ENCODE measurements at places on chromosomes 1 and 21. TPM values are rescaled to one million over a fixed set of nuclear protein-coding genes. Genes with fewer than 3 reads are reported as not detected.

DNA sequence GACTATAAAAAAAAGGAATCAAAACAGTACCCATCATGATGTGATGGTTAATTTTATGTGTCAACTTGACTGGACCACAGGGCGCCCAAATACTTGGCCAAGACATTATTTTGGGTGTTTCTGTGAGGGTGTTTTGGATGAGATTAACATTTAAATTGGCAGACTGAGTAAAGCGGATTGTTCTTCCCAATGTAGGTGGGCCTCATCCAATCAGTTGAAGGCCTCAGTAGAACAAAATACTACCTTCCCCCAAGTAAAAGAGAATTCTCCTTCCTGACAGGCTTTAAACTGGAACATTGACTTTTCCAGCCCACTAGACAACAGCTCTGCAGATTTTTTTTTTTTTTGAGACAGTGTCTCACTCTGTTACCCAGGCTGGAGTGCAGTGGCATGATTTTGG is 10.7 kb downstream of the RAB29 start:
- H3K27ac ChIP-seq = no peak overlapping the region
- H3K4me3 ChIP-seq = no peak overlapping the region
- H3K27me3 ChIP-seq = no peaks in the 10 kb centered on the region
- no peaks in the 10 kb centered on the region for H3K36me3 ChIP-seq

- no peaks in the 10 kb centered on the region for H3K4me1 ChIP-seq
- no peak overlapping the region for H3K27ac ChIP-seq
- no peaks in the 10 kb centered on the region for H3K36me3 ChIP-seq
- H3K4me3 ChIP-seq = no peak overlapping the region
- H3K27me3 ChIP-seq = no peaks in the 10 kb centered on the region
- no peak for DNase-seq
Observed at GRCh38 chr1:219427403-219427802, 185.5 kb downstream of the ZC3H11B start.

The OPTC gene
- total RNA-seq = not detected

- no peak for DNase-seq
- H3K36me3 ChIP-seq = no peaks in the 10 kb centered on the region
- H3K4me3 ChIP-seq = no peak overlapping the region
- H3K27me3 ChIP-seq = no peaks in the 10 kb centered on the region
Observed at GRCh38 chr1:222068937-222069336, 327.0 kb upstream of the DUSP10 start.

DNA sequence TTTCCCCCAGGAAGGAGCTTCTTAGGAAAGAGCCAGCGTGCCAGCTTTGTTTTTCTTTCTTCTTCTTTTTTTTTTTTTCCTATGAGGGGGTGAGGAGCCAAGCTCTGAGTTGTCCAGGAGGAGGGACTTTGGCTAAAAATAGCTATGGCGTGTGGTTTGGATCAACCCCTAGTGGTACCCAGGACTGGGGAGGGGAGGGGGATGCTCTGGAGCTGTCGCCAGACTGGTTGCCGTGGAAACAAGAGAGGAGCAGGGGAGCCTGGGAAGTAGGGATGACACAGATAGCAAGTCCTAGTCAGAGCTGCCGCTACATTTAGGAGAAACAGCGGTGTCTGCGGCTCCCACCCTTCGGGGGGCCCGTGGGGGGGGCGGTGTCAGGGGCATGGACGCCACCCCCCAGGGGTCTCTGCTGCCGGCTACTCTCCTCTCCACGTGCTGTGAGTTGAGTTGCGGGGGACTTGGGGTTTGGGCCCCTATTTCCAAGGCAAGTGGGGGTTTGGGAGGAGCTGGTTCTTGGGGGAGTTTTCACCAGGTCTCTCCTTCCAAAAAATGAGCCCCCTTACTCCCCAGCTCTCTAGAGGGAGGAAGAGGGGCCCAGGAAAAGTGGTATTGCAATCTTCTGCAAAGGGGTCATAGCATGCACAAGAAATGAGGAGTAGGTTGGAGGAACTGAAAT is at the start of gene KCNJ9:
Gene KCNJ9, plus strand, starts transcription at position 278 of the 676 bp plus-strand sequence. CDS start 2,493 bp downstream, outside the sequence.
- no peaks in the 10 kb centered on the region for H3K27me3 ChIP-seq
- no peak for DNase-seq
- no peak within 1 kb of the TSS for H3K27ac ChIP-seq
- peaks cover 8% of the 10 kb centered on the region for H3K4me1 ChIP-seq
- 0 out of 2 replicates have a peak, but pooled peaks cover 3% of the 10 kb centered on the region for H3K36me3 ChIP-seq

- H3K4me1 ChIP-seq = no peaks in the 10 kb centered on the region
- no peak for DNase-seq
- no peak overlapping the region for H3K4me3 ChIP-seq
- H3K27me3 ChIP-seq = no peaks in the 10 kb centered on the region
- no peak overlapping the region for H3K27ac ChIP-seq
Observed at GRCh38 chr1:247407180-247407616, 8.8 kb upstream of the NLRP3 start.

GRCh38 chr1:160284220-160284781 is 632 bp downstream of the PEX19 start:
- H3K36me3 ChIP-seq = peaks cover 20% of the 10 kb centered on the region
- H3K4me1 ChIP-seq = peaks cover 11% of the 10 kb centered on the region
- DNase-seq = peak; percentile 56
- no peaks in the 10 kb centered on the region for H3K27me3 ChIP-seq
- peak overlapping the region; percentile 82 for H3K4me3 ChIP-seq

DNA sequence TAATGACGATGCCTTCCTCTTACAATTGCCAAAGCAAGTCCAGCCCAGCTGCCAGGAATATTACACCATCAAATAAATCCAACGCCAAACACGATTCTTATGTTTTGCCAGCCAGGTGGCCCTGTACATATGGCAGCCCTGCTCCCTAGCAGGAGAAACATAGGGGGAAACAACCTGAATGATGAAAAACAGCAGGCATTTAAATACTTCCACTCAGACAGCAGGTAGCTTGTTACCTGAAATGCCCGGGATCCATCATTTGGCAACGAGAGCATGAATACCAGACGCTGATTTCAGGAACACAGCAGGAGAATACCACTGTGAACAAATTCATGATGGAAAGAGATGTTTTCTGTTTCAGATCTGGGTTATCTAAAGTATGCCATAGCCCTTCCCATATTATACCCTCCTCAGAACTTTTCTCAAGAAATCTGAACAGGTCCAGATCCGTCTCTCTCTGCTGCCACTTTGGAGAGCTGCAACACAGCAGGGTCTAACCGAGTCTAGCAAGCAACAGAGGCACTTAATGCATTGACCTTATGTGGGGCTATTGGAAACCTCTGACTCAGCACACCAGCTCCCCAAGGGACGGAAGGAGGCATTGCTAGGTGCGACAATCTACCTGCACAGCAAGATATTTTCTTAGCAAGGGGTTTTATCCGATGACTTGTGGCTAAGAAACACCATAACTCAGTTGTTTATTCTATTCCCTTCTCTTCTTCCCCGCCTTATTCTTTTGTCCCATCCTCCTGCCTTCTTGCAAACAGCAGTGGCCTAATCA is 166.3 kb downstream of the BARHL2 start:
- H3K27me3 ChIP-seq = no peaks in the 10 kb centered on the region
- H3K4me1 ChIP-seq = no peaks in the 10 kb centered on the region
- no peaks in the 10 kb centered on the region for H3K36me3 ChIP-seq
- no peak overlapping the region for H3K27ac ChIP-seq
- H3K4me3 ChIP-seq = no peak overlapping the region
- DNase-seq = no peak

DNA sequence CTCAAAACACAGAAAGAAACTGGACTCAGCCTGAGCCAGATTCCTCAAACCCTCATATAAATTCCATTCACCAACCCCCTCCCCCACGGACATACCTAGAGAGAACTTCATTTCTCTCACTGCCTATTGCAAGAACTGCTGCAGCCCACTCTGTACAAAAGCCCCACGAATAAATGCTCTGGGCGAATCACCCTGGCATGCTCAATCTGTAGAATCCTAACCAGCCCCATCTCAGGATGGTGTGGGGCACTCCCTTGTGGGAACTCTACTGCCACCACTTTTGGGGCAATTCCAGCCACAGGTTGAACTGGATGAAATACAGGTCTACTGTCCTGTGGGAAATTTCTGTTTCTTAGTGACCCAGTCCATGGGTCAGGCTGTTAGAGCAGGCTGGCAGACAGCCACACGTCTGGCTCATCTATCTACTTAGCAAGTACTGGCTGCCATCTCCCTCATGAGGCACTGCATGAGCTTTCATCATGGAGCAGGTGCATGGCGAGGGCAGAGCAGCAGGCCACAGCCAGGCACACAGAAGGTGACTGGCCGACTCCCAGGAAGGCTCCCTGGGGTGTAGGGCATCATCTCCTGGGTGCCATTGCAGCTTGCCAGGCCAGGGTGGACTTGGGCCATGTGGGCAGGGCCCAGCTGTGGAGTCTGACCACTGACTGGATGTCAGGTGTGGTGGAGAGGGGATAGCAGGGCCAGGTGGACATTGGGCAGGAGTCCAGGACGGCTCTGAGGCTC is 1.6 kb upstream of the C1orf35 start:
- H3K4me3 ChIP-seq = peak overlapping the region; percentile 74
- H3K27me3 ChIP-seq = no peaks in the 10 kb centered on the region
- peaks cover 42% of the 10 kb centered on the region for H3K4me1 ChIP-seq
- 0 out of 2 replicates have a peak, but pooled peaks cover 9% of the 10 kb centered on the region for H3K36me3 ChIP-seq
- H3K27ac ChIP-seq = no peak overlapping the region

- no peak overlapping the region for H3K4me3 ChIP-seq
- H3K27ac ChIP-seq = no peak overlapping the region
- peaks cover 7% of the 10 kb centered on the region for H3K4me1 ChIP-seq
- H3K27me3 ChIP-seq = no peaks in the 10 kb centered on the region
- DNase-seq = no peak
Observed at GRCh38 chr1:99784809-99785255, 18.4 kb upstream of the FRRS1 start.

DNA sequence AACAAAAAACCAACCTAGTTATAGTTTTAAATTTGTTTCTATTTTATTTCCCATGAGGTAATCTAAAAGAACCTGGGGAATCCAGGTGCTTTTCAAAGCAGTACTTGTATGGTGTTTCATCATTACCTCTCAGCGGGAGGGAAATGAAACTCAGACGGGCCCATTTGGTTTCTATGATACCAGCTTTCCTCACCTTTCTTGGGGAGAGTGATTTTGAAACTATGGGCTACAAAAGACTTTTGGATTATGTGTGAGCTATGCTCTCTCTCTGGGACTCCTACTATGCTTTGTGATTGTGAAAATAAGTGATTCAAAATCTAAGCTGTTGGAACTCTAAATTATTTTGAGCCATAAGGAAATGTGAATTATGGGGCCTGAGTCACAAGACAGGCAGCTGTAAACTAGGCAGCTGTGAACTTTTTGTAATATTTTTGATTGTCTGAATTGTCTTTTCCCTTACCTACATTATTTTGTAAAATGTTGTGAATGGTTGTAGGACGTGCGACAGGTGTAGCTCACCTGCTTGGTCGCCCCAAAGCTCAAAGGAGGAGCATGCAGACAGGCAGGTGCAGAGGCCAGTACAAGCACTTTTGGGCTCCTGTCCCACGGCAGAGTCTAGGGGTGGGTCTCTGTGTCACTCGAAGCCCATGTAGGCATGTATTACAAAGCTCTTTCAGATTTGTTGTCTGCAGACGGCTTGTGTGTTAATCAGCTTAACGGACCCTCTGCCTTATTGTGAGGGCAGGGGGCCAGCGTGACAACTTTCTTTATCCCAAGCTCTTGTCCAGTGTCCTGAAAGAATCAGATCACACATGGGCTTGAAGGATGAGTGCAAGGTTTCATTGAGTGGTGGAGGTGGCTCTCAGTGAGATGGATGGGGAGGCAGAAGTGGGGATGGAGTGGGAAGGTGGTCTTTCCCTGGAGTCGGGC is 64.8 kb upstream of the BACH1 start:
- no peaks in the 10 kb centered on the region for H3K27me3 ChIP-seq
- no peak overlapping the region for H3K4me3 ChIP-seq
- H3K27ac ChIP-seq = no peak overlapping the region
- H3K4me1 ChIP-seq = peaks cover 26% of the 10 kb centered on the region

GRCh38 chr1:1198423-1199140 is 7.8 kb downstream of the TNFRSF18 start:
- no peak overlapping the region for H3K27ac ChIP-seq
- H3K4me3 ChIP-seq = no peak overlapping the region
- no peaks in the 10 kb centered on the region for H3K4me1 ChIP-seq
- no peak for DNase-seq

- no peak overlapping the region for H3K27ac ChIP-seq
- H3K27me3 ChIP-seq = no peaks in the 10 kb centered on the region
- no peak for DNase-seq
- no peaks in the 10 kb centered on the region for H3K4me1 ChIP-seq
- H3K36me3 ChIP-seq = no peaks in the 10 kb centered on the region
- no peak overlapping the region for H3K4me3 ChIP-seq
Observed at GRCh38 chr1:245062741-245063305, 92.0 kb upstream of the KIF26B start.

The CEP104 gene
- total RNA-seq = 19.9 TPM

The ADCY10 gene
- 0.14 TPM for total RNA-seq

DNA sequence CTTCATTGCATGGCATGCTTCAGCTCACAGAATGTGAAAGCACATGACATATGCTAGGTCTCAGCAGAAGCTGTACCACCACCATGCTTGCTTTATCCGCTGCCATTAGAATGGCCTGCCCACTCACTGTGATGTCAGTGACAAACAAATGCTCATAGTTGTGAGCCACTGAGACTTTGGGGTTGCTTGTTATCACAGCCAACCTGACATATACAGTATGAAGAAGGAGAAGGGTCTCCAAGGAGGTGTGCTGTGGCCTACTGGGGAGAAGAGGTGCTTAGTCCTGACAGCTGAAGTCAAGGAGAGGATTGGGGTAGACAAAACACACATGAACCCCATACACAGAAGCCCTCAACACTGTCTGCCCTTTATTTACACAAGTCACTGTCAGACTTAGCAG is 19.5 kb upstream of the TENT5C start:
- DNase-seq = no peak
- no peaks in the 10 kb centered on the region for H3K4me1 ChIP-seq
- no peak overlapping the region for H3K4me3 ChIP-seq
- no peak overlapping the region for H3K27ac ChIP-seq

The LGR6 gene
- total RNA-seq = not detected

GRCh38 chr1:86774305-86775295 is 70.2 kb downstream of the SH3GLB1 start:
- peaks cover 32% of the 10 kb centered on the region for H3K4me1 ChIP-seq
- no peaks in the 10 kb centered on the region for H3K36me3 ChIP-seq
- peak; percentile 96 for DNase-seq
- peak overlapping the region; percentile 58 for H3K4me3 ChIP-seq

The NUP210L gene
- not detected for total RNA-seq

The CELF3 gene
- total RNA-seq = not detected

- H3K36me3 ChIP-seq = no peaks in the 10 kb centered on the region
- no peak for DNase-seq
- H3K4me1 ChIP-seq = no peaks in the 10 kb centered on the region
Observed at GRCh38 chr1:7022058-7022457, 236.8 kb downstream of the CAMTA1 start.

DNA sequence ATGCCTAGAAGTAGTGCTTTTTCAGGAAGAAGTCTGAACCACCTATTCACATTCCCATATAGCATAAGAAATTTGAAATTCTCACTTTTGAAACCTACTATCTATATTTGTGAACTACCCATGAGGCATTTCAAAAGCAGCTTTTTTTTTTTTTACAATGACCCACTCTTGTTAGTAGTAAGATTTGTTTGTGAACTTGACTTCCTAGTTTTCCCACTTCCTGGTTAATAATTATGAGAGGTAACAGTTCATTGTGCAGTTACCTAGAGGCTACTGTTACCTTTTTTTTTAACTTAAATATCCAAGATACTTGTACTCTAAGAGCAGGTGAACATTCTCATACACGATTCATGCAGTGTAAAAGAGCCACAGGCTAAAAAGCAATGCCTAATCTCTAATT is 371.7 kb upstream of the ADGRL2 start:
- no peak for DNase-seq
- no peaks in the 10 kb centered on the region for H3K4me1 ChIP-seq
- no peaks in the 10 kb centered on the region for H3K36me3 ChIP-seq

The SPATA46 gene
- not detected for total RNA-seq

GRCh38 chr1:44250068-44250781 is 37.0 kb downstream of the DMAP1 start:
- no peak overlapping the region for H3K4me3 ChIP-seq
- H3K27me3 ChIP-seq = no peaks in the 10 kb centered on the region
- no peak for DNase-seq
- no peaks in the 10 kb centered on the region for H3K36me3 ChIP-seq

Data from Karpas-422 (cell line).